ENCODE measurements at places on chromosomes 3 and 15. TPM values are rescaled to one million over a fixed set of nuclear protein-coding genes. Genes with fewer than 3 reads are reported as not detected.

Gene DLL4
- 5.2 TPM for total RNA-seq

- no peaks in the 10 kb centered on the region for H3K36me3 ChIP-seq
- H3K4me3 ChIP-seq, result no peak overlapping the region
- H3K27me3 ChIP-seq, result no peaks in the 10 kb centered on the region
- no peak overlapping the region for H3K27ac ChIP-seq
These were observed 1029.9 kb upstream of the CADM2 start for GRCh38 chr3:83928903-83929302.

GRCh38 chr3:120420928-120421551, 29.8 kb downstream of the FSTL1 start:
- no peaks in the 10 kb centered on the region for H3K36me3 ChIP-seq
- DNase-seq, result no peak
- no peaks in the 10 kb centered on the region for H3K27me3 ChIP-seq
- peaks cover 24% of the 10 kb centered on the region for H3K4me1 ChIP-seq
- no peak overlapping the region for H3K27ac ChIP-seq

DNA sequence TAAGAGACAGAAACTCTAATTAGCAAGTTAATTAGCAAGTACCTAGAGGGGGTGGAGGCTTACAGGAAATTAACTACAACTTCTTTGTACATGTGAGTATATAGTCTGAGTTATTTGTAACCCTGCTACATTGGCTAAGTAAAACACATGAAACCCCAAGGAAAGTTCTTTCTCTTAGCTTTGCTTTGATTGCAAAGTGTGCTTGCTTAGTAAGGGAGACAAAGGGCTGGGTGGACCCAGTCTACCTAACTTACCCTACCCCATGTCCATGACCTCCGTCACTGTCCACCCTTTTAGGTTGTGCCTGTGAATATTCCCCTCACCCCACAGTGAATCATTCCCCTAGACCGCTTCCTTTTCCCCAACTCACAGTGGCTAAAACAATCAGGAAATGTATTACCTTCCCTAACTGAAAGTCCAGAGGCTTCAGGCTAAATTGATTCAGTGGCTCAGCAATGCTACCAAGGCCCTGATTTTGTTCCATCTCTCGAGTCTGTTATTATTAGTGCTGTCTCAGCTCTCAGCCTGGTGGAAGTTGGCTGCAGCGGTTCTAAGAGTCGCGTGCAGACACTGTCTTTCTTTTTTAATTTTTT, 31.1 kb upstream of the RYR3 start:
- peaks cover 19% of the 10 kb centered on the region for H3K4me1 ChIP-seq
- no peak for DNase-seq
- H3K27me3 ChIP-seq, result no peaks in the 10 kb centered on the region
- no peak overlapping the region for H3K27ac ChIP-seq
- H3K4me3 ChIP-seq, result no peak overlapping the region

- no peaks in the 10 kb centered on the region for H3K27me3 ChIP-seq
- DNase-seq, result no peak
- no peak overlapping the region for H3K27ac ChIP-seq
- H3K36me3 ChIP-seq, result no peaks in the 10 kb centered on the region
- no peak overlapping the region for H3K4me3 ChIP-seq
- no peaks in the 10 kb centered on the region for H3K4me1 ChIP-seq
These were observed 200.3 kb upstream of the PFN2 start for GRCh38 chr3:150170852-150171520.

Gene CACNA2D2
- total RNA-seq, result 0.57 TPM

Gene RBP2
- 0.09 TPM for total RNA-seq

- H3K27me3 ChIP-seq, result no peaks in the 10 kb centered on the region
- DNase-seq, result peak; percentile 72
- no peaks in the 10 kb centered on the region for H3K36me3 ChIP-seq
- peak overlapping the region; percentile 8 for H3K4me3 ChIP-seq
- peaks cover 14% of the 10 kb centered on the region for H3K4me1 ChIP-seq
These were observed 40.8 kb downstream of the FOXP1 start for GRCh38 chr3:71542521-71543370.

DNA sequence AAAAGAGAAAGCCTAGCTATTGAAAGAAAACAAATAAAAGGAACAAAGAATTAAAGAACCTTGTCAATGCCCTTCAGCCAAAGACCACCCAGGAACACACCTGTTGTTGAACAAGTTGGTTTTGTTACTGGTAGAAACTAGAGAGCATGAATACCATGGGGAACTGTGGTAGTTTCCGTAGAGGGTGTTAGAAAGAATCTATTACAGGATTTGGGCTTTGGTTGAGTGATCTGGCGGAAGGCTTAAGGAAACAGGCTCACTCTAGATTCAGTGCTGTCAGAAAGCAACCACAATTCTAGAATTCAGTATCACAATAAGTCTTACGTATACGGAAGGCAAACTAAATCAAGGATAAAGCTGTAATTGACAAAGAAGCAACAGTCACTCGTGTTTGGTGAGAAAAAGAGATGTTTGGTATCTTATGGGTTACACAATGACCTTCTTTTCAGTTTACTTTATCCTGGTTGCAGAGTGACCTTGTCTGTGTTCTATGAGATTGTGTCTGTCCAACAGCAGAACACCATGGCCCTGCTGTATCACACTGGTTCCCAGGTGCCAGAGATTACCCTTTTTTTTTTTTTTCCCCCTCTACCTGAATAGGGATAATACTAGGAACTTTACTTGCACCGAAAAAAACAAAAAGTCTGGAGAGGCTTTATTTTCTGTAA, 265.9 kb downstream of the SHQ1 start:
- H3K27me3 ChIP-seq, result no peaks in the 10 kb centered on the region
- no peaks in the 10 kb centered on the region for H3K36me3 ChIP-seq
- H3K4me3 ChIP-seq, result no peak overlapping the region
- H3K27ac ChIP-seq, result no peak overlapping the region

- no peaks in the 10 kb centered on the region for H3K27me3 ChIP-seq
- DNase-seq, result no peak
- H3K4me1 ChIP-seq, result no peaks in the 10 kb centered on the region
- H3K36me3 ChIP-seq, result no peaks in the 10 kb centered on the region
- no peak overlapping the region for H3K27ac ChIP-seq
These were observed 230.8 kb downstream of the CLSTN2 start for GRCh38 chr3:140165781-140166180.

DNA sequence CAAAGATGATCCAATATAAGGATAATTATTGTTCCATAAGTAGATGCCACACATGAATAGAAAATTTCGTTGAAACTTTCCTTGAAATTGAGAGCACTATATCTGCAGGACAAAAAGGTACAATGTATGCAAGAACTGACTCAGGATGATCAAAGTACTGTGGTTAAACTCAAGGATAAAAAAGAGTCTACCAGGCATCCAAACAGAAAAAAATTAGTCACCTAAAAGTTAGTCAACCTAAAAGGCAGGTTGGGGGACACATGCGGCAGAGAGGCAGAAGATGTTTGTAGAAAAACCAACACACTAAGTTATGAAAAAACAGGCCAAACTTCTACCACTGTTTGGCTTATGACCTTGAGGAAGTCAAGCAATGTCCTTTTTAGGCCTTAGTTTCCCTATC, 68.7 kb downstream of the GSK3B start:
- no peak overlapping the region for H3K27ac ChIP-seq
- no peaks in the 10 kb centered on the region for H3K36me3 ChIP-seq
- H3K4me1 ChIP-seq, result peaks cover 5% of the 10 kb centered on the region
- no peak for DNase-seq
- no peaks in the 10 kb centered on the region for H3K27me3 ChIP-seq

DNA sequence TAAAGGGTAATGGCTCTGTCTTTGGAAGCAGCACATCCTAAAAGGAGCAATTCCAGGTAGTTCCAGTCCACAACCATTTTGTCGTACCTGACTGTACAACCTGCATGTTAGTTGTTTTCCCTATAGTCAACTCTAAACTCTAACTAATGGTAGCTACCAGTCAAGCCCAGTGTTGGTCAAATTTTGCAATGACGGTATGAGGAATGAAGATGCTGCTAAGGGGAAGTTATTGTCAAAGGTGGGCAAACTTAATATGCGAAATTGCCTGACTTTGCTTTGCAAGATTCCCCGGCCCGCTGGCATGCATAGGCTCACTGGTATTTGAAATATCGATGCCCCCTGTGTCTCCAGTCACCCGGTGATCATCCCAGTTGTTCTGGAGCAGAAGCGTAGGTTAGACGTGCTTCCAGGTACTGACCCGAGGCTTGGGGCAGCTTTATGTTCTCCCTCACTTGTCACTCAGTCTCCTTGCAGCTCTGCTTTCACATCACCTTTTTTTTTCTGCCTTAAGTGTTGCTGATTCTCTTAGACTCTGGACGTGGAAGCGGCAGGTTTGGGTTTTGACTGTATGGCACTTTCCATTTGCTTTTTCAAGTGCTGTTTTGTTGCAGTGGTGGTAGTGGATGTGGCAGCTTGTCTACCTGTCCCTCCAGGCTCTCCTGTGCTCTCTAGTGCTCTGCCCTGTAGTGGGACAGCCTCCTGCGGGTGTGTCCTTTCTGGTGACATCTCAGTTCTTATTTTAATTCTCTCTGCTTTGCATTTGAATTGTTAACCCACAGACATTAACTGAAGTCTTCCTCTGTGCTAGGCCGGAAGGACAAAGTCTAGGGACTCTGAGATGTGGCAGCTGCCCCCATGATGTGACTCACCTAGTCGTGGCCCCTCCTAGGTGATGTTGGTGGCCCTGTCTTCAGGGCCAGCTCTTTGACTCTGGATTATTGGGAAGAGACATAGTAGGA, 95.8 kb upstream of the UMPS start:
- no peaks in the 10 kb centered on the region for H3K27me3 ChIP-seq
- no peak overlapping the region for H3K4me3 ChIP-seq
- DNase-seq, result no peak
- no peak overlapping the region for H3K27ac ChIP-seq

Gene CASR
- 0.09 TPM for total RNA-seq

DNA sequence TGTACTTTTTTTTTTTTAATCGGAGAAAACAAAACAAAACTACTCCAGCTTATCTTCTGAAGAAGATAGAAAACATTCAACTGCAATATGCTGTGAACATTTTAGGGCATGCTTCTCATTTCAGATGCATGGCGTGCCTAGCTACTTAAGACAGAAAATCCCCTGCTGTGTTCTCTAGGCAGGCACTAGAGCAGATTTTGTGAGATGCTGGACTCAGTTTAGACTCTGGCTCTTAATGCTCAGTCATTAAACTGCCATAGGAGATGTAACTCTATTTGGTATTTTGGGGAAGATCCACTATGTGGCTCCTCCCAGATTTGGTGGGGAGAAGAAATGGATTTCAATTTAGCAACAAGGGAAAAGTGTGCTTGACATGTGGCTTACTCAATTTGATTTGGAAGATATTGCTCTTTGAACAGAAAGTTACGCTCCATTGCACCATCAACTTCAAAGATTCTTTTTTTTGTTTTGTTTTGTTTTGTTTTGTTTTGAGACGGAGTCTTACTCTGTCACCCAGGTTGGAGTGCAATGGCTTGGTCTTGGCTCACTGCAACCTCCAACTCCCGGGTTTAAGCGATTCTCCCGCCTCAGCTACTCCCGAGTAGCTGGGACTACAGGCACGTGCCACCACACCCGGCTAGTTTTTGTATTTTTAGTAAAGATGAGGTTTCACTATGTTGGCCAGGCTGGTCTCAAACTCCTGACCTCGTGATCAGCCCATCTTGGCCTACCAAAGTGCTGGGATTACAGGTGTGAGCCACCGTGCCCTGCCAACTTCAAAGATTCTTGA, 62.0 kb upstream of the LEKR1 start:
- no peaks in the 10 kb centered on the region for H3K4me1 ChIP-seq
- H3K36me3 ChIP-seq, result no peaks in the 10 kb centered on the region

All from thymus (tissue), 14 donors.